A549 treated with CpdA at 1 μM for 4 hours (cell line): ENCODE measurements at places on chromosomes 16 and 17. TPM values are rescaled to one million over a fixed set of nuclear protein-coding genes. Genes with fewer than 3 reads are reported as not detected.

Gene SLC38A8
- not detected in 5 replicates for total RNA-seq

Gene ITGA2B
- 1.0 to 1.9 TPM (median 1.6 TPM) in 5 replicates for total RNA-seq

Gene TM4SF5
- total RNA-seq = 0.48 to 0.91 TPM (median 0.65 TPM) in 5 replicates

Gene C1QTNF8
- not detected in 5 replicates for total RNA-seq

Gene PIPOX
- 0.13 to 0.20 TPM (median 0.16 TPM) in 3 of 5 replicates, not detected in the others for total RNA-seq

Gene LRRC46
- 2.7 to 4.1 TPM (median 3.6 TPM) in 5 replicates for total RNA-seq
